Amniotic epithelial cell (primary cell): ENCODE measurements at places on chromosomes 4 and X.
A peak's percentile ranks its signal among the peaks of the same experiment; 100 is the strongest.

- no peak for DNase-seq
These were observed 65.9 kb downstream of the FAT1 start for GRCh38 chr4:186657764-186658163.

DNA sequence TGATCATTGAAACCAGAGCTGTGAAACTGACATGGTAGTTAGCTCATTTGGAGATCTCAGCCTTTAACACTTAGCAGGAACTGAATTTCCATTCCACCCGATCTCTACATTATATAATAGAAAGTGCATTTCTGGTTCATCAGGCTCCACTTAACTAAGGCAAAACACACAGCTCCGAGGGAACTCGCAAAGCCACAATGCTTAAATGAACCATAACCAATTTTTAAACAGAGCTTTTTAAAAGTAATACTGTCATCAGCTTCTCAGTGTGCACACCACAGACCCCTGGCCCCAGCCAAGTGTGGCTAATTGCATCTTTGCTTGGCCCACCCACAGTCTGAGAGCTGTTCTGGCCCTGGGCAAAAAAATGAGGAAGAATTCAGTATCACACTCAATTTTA lies 66.1 kb downstream of the DCHS2 start:
- no peak for DNase-seq

- DNase-seq = no peak
These were observed 9.1 kb downstream of the CYP4V2 start for GRCh38 chr4:186200516-186200915.

GRCh38 chr4:104475652-104476051 lies 19.0 kb downstream of the CXXC4 start:
- no peak for DNase-seq

DNA sequence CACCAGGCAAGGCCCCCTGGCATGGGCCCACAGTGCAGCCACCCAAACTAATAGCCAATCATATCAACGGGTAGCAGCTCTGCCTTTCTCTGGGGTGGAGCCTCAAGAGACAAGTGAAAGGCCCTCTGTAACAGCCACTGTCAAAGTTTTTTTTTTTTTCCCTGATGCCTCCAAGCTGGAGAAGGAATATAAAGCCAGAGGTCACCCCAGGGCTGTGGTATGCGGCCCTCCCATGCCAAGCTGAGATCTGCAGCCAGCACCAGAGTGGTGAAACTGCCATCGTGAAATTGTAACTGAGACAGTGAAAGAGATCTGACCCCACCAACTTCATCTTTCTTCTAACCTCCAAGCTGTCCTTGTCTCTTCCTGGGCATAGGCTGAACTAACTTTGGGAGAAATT lies 407.0 kb downstream of the KLHL4 start:
- DNase-seq = no peak

GRCh38 chr4:40283968-40284367 lies 51.2 kb upstream of the CHRNA9 start:
- DNase-seq = no peak

- DNase-seq = no peak
These were observed 15.0 kb upstream of the AKAP17A start for GRCh38 chrX:1576201-1576992.

GRCh38 chr4:73446336-73446938 lies 10.4 kb downstream of the AFP start:
- DNase-seq = peak; percentile 68

DNA sequence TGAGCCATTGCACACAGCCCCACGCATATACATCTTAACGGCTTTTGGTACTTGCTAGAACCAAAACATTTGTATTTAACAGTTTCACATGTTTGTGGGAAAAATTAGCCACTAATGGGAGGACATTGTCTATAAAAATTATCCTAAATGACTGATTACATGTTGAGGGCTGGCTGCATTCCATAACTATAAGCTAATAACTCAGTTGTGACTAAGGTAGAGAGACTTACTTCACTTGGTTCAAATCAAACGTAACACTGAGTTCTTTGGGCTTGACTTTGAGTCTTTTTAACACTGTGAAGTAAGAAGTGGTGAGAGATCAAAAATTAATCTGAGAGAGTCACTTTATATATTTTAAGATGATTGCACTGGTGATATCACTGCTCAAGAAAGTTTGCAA lies 47.9 kb upstream of the PGRMC2 start:
- peak; percentile 66 for DNase-seq

- peak; percentile 71 for DNase-seq
These were observed 1995.9 kb downstream of the C4orf33 start for GRCh38 chr4:131091896-131092295.

GRCh38 chr4:48944756-48945241 lies 38.2 kb upstream of the OCIAD2 start:
- DNase-seq = no peak

GRCh38 chr4:113411496-113411938 lies 350.0 kb downstream of the CAMK2D start:
- DNase-seq = peak; percentile 95

DNA sequence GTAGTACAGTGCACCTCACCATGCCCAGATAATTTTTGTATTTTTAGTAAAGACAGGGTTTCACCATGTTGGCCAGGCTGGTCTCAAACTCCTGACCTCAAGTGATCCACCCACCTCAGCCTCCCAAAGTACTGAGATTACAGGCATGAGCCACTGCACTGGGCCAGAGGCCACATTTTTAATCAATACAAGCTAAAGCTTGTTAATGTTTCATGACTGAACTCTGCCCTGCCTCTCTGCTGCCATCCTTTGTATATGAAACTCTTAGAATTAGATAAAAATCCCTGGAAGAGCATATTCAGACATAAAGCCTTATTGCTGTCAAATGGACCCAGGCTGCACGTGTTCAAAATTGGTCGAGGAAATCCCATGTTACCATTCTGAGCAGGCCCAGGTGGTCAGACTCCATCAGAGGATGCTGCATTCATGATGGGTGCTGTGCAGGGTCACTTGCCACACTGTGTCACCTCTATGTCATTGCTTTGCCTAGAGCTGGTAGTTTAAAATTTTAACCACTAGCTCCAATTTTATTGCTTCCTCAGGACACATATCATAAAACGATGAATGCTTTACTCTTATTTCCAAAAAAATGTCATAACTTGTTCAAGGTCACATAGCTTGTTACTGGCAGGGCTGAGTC lies 45.2 kb downstream of the LNX1 start:
- DNase-seq = no peak

DNA sequence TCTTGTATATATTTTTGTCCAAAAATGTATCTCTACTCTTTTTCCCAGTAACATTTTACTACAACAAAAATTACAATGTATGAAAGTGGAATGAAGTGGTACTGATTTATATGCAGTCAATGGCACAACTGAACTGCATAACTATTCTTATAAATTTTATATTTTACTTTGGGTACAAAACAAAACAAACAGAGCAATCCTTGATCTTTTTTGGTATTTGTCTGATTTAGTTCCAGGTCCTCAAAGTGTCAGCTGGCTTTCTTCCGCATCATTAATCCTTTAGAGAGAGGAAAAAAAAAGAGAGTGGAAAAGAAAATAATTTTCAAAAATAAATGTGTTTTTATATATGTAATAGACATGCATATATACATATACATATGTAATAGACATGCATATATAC lies 252.4 kb upstream of the SLIT2 start:
- DNase-seq = no peak

- DNase-seq = no peak
These were observed 25.9 kb downstream of the TNIP3 start for GRCh38 chr4:121138039-121138825.

DNA sequence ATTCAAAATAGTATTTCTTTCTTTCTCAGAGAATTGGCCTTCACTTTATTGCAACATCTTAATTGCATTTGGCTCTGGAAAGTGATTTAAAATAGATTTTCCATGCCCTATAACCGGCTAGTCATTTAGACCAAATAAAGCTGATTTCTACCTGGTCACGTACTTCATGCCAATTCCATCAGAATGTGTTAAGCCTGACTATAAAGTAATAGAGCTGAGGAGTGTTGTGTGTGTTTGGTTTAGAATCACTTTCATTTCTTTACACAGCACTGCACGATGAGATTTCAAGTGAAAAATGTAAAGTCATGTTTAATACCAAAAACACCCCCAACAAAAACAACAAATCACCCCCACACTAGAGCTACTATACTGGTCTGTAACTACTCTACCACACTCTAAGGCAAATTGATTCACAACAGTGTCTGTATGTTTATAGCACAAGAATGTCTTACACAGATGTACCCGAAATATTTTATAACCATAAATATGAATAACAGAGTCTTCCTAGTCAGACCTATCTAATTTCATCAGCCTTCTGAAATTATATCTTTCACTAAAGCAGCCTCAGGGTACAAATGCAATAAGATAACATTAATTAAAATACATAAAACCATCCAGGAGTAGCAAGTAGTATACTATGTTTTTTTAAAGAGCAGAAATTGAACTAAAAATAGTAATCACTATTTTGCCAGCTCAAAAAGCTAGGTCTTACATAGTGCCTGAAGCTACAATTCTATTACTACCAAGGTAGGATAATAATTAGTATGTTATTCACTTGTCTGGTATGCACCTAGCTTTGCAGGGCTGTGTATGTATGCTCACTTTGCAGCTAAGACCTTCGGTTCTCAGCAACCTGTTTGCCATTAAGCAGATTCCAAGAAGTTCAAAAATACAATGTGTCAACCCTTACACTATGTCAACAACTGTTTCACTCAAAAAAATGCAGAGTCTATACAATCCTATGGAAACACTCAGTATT lies 28.4 kb downstream of the APBB2 start:
- no peak for DNase-seq

- DNase-seq = no peak
These were observed 35.3 kb downstream of the LGI2 start for GRCh38 chr4:24995346-24995919.

DNA sequence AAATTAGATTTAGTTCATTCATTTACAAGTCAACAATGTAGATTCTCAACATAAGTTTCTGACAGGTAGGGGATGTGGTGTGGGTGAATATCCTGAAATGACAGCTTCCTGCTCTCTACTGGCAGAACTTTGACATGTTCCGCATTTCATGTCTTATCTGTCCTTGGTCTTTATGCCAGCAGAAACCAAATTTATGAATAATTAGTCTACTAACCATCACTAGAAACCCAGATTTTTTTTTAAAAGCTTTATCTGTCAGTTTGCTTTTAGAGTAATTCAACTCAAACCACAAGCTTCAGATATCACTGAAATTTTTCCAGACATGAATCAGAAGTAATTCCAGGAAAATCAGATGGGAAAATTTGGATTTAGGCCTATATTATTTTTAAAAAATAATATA lies 17.9 kb downstream of the COQ2 start:
- DNase-seq = peak; percentile 74

DNA sequence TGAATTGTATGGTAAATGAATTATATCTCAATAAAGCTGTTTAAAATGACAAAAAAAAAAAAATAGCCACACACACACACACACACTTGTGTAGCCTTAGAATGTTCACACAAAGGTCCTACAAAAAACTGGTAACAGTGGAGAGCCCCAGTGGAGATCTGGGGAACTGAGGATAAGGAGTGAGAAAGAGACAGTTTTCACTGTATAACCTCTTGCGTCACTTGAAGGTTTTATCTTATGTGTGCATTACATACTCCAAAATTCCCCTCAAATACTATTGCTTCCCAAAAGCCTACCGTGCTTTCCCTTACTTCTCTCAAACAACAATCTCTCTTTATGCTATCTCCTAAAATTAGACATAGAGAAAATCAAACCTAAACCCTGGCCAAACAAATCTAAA lies 67.8 kb downstream of the SMC1A start:
- peak; percentile 9 for DNase-seq

DNA sequence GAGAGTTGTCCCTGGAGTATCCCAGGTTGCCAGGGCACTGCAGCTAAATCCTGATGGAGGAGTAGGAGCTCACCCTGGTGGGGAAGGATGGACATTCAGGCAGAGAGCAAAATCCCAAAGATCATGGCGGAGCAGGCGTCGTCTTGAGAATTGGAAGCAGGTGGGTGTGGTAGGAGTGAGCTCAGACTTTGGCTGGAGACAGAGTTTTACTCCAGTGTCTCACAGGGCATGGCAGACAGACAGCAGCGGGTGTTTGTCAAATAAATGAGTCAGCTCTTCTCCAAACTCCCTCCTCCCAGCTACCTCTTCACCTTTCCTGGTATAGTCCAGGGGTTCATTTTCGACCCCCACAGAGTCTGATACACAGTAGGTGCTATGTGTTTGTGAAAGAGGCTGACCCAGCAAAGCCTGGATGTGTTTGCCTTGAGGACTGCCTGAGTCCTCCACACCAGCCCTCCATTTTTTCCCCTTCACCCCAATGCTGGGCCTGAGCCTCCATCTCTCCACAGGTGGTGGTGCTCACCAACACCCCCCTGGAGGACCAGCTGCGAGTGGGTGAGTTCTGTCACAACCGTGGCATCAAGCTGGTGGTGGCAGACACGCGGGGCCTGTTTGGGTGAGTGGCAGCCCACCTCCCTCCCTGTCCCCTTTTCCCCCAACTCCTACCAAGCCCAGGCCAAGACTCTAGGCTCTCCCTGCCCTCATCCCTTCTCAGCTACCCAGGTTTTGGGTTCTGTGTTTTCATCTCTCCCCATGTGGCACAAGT lies 6.9 kb downstream of the UBA1 start:
- DNase-seq = peak; percentile 40

GRCh38 chr4:157918036-157918832 lies 254.6 kb downstream of the GASK1B start:
- no peak for DNase-seq
